Stimulated activated CD4-positive, alpha-beta T cell treated with anti-CD3 and anti-CD28 coated beads, Interleukin-2, amount 100 ng/mL, for 4 hours (primary cell): ENCODE measurements at places on chromosomes 1 and 21.

GRCh38 chr1:10225573-10225972, 15.2 kb downstream of the KIF1B start:
- no peak for DNase-seq

DNA sequence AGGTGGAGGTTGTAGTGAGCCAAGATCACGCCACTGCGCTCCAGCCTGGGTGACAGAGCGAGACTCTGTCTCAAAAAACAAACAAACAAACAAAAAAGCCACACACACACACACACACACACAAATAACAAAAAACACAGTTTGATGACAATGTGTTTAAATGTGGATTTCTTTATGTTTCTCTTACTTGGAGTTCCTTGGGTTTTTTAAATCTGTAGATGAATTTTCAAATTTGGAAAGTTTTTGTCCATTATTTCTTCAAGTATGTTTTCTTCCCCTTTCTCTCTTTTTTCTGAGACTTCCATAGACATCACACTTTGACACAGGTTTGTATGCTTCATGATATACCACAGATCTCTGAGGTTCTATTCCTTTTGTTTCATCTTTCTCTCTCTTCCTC, 12.1 kb upstream of the PPIE start:
- DNase-seq, result no peak

- DNase-seq, result no peak
These were observed 45.7 kb upstream of the DISC1 start for GRCh38 chr1:231580874-231581273.

GRCh38 chr1:60535713-60536112, 462.1 kb upstream of the C1orf87 start:
- no peak for DNase-seq

- DNase-seq, result no peak
These were observed 68.1 kb downstream of the VWA5B1 start for GRCh38 chr1:20358761-20359263.

DNA sequence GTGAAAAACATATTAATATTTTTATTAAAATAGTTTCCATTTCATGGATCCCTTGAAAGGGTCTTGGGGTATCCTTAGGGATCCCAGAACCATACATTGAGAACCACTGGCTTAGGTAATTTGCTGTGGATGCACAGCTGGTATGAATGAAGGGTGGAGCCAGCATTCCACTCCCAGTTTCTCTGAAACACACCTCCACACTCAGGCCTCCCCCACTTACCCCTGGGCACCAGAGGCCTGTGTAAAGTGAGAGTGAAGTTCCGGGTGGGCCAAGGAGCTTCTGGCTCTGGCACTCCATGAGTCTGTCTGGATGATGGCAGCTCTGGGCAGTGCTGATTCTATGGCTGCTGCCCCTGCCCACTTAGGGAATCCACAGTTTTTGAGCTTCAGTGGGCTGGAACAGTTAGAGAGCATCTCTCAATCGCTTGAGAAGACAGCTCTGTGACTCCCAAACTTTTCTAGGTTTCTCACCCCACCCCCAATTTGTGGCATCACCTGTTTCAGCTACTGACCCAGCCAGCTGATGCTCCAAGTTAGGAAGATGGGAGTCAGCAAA, 57.8 kb upstream of the CD1D start:
- DNase-seq, result no peak

DNA sequence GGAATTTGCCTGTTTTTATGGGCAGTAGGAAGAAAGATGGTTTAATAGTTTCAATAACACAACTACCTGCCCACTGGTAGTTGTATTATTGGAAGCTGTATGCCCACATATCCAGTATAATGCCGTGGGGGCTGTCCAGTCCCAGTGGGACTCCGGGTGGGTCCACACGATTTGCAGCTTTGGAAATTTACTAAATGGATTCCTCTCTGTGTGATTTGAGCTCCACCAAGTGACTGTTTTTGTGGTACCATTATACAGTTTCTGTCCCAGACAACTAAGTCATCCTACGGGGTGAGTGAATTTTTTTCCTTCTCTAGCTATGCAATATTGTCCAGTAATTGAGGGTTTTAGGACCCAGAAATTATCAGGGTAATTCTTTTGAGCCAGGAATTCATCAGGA, 86.8 kb downstream of the PLA2G4A start:
- no peak for DNase-seq

- peak; percentile 32 for DNase-seq
These were observed 19.4 kb downstream of the ENO1 start for GRCh38 chr1:8858888-8859706.

- no peak for DNase-seq
These were observed 81.9 kb upstream of the PRRC2C start for GRCh38 chr1:171403393-171403792.

GRCh38 chr1:207259391-207259790, 62.1 kb upstream of the CD55 start:
- DNase-seq, result no peak

- no peak for DNase-seq
These were observed 246.4 kb downstream of the PBX1 start for GRCh38 chr1:164805399-164805798.

DNA sequence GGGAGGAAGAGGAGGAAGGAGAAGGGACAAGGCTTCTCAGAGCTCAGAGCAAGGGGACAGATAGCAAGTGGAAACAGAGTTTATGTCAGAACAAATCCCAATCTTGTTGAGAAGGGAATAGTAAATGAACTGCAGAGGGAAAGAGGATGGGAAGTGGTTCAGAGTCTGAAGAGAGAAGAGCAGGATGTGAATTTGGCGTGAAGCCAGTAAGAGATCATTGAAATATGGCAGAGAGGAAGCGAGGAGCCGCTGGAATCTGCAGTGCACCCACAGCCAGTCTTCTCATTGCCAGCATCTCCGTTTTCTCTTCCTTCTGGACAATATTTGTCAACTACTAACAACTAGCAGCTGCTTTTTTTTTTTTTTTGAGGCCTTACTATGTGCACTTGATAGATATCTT, 19.1 kb downstream of the OLFML3 start:
- no peak for DNase-seq

DNA sequence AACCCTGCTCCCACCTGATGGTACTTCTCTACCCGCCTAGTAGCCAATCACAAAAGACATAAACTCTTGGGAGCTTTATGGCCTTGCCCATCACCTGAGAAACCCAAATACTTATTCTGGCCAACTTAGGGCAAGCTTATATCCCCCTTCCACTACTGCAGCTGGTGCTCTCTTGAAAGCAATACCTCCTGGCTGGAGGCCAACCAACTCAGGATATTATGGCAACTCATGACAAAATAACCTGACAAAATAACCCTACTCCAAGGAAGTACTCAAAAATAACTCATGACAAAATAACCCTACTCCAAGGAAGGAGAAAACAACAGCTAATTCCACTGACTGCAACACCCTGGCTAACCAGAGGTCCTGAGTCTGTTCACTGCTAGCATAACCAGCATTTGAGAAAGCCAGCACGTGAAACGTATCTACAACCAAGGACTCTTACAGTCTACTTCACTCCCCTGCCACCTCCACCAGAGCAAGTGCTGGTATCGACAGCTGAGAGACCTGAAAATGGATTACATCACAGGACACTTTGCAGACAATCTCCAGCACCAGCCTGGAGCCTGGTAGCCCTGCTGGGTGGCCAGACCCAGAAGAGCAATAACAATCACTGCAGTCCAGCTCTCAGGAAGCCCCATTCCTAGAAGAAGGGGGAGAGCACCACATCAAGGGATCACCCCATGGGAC, 179.9 kb downstream of the COL24A1 start:
- DNase-seq, result no peak

DNA sequence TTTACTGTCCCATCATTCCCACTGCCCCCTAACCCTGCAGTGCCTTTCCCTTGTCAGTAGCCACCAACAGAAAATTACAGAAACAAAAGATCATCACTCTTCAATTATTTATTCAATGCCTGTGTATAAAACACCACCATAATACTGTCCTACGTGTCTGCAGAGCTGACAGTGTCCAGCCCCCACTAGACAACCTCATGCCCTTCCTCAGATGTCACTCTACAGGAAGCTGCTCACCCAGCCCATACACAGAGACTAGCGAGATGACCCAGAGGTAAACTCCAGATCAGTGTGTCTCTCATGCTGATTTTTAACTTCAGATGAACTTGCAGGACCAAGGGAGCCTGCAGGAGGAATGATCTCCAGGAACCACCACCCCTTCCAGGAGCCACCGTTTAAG, 51.3 kb upstream of the GJA5 start:
- no peak for DNase-seq

GRCh38 chr1:225766967-225767633, 10.5 kb upstream of the SRP9 start:
- no peak for DNase-seq

GRCh38 chr1:195785830-195786229, 822.4 kb downstream of the KCNT2 start:
- no peak for DNase-seq

DNA sequence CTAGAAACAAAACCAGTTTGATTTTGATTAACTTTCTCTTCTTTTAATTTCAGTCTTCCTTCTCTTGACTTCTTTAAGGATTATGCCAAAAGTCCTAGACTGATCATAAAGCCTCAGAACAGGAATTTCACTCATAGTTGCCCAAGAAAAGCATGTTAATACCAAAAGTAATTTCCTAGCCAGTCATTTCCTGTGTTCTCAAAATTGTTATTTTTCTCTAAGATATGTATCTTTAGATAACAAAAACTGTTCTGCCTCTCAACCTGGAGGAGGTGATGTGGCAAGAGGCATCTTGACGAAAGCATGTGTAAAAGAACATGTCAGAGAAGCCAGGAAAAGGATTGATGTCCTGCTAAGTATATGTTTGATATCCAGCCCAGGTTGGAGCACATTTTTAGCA, 78.0 kb upstream of the IPO9 start:
- DNase-seq, result no peak
